ENCODE measurements at places on chromosomes 5 and 9. TPM values are rescaled to one million over a fixed set of nuclear protein-coding genes. Genes with fewer than 3 reads are reported as not detected.

PCDHB15 gene
- polyA plus RNA-seq = 9.6 TPM

UQCRQ gene
- polyA plus RNA-seq = 130 TPM

OLFM1 gene
- 8.9 TPM for polyA plus RNA-seq

RORB gene
- 0.21 TPM for polyA plus RNA-seq

GRCh38 chr9:86281593-86282076 is 703 bp downstream of the ISCA1 start:
- peak; percentile 92 for DNase-seq

GRCh38 chr9:109717342-109717741 is 62.7 kb upstream of the PALM2AKAP2 start:
- DNase-seq = no peak

DNA sequence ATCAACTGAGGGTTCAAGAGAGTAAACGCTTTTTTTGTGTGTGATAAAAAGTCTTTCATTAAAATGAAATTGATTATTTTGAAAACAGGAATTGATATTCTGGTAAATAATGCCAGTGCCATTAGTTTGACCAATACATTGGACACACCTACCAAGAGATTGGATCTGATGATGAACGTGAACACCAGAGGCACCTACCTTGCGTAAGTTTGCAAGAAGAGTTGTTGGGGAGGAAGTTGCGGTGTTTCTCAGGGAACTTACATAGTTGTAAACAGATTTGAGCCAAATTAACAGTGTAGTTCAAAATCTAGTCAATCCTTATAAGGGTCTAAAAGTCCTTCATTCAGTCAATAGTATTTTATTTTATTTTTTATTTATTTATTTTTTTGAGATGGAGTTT is 28.9 kb downstream of the HSDL2 start:
- DNase-seq = no peak

- DNase-seq = no peak
Measured at GRCh38 chr5:887947-888637, 4.5 kb downstream of the BRD9 start.

GRCh38 chr5:122064992-122065391 is 13.1 kb downstream of the LOX start:
- no peak for DNase-seq

- DNase-seq = no peak
Measured at GRCh38 chr5:140245341-140245740, 57.6 kb downstream of the PFDN1 start.

DNA sequence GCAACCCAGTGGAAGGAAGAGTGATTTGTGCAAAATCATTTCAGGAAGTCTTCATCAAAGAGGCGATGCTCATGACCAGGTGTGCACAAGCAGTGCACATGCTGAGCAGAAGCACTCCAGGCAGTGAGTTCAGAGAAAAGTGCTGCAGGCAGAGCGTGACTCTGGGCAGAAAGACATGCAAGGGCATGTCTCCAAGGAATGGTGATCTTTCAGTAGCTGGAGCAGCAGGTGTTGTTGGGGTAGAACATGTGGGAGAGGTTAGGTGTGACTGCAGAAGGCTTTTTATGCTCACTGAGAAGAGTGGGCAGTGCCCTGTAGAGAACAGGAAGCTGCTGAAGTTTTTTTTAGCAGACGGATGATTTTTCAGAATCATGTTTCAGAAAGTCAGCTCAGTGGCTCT is 545.4 kb upstream of the TLE4 start:
- DNase-seq = no peak

DNA sequence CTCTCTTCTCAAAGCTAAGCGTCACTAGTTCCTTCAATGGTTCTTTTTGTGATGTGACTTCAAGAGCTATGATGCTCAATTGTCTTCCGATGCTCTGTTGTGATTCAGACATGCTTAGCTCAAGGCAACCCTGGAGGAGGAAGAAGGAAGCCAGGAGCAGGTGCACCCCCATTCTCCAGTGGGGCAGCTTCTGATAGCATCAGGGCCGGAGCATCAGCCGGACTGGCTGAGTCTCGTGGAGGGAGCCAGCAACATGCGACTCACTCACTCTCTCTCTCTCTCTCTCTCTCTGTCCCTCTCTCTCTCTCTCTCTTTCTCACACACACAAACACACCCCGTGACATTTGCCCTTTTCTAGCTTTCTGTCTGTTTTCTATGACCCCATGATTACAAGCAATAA is 140.2 kb downstream of the HSD17B3 start:
- DNase-seq = no peak

- DNase-seq = no peak
Measured at GRCh38 chr9:15999422-16000339, 446.8 kb downstream of the CCDC171 start.

DNA sequence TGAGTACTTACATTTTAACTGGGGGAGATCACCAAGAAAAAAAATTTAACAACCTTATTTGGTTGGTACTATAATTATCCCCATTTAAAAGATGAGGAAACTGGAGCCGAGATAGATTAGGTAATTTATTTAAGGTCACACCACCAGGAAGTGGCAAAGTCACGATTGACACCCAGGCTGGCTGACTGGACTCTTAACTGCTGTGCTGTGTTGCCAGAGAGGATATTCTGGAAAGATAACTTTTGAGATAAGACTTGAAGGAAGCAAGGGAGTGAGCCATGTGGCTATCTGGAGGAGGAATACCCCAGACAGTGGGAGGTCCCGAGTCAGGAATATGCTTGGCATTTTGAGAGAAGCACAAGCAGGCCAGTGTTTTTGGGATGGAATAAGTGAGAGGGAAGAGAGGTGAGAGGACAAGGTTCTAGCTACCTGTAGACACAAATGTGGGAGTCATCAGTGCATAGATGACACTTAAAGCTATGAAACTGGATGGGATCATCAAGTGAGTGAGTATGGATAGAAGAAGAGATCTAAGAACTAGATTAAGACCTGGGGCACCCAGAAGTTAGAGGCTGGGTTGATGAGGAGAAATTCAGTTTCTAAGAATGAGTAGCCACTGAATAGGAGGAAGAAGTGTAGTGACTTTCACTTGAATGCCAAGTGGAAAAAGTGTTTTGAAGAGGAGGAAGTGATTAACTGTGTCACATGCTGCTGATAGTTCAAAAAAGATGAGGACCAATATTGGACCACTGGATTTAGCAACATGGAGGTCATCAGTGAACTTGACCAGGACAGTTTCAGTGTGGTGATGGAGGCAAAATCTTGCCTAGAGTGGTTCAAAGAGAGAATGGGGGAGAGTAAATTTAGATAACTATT is 25.6 kb downstream of the PDE8B start:
- DNase-seq = no peak

All from left lung (tissue), 14 donors.